ENCODE measurements at places on chromosomes 5 and 9.

DNA sequence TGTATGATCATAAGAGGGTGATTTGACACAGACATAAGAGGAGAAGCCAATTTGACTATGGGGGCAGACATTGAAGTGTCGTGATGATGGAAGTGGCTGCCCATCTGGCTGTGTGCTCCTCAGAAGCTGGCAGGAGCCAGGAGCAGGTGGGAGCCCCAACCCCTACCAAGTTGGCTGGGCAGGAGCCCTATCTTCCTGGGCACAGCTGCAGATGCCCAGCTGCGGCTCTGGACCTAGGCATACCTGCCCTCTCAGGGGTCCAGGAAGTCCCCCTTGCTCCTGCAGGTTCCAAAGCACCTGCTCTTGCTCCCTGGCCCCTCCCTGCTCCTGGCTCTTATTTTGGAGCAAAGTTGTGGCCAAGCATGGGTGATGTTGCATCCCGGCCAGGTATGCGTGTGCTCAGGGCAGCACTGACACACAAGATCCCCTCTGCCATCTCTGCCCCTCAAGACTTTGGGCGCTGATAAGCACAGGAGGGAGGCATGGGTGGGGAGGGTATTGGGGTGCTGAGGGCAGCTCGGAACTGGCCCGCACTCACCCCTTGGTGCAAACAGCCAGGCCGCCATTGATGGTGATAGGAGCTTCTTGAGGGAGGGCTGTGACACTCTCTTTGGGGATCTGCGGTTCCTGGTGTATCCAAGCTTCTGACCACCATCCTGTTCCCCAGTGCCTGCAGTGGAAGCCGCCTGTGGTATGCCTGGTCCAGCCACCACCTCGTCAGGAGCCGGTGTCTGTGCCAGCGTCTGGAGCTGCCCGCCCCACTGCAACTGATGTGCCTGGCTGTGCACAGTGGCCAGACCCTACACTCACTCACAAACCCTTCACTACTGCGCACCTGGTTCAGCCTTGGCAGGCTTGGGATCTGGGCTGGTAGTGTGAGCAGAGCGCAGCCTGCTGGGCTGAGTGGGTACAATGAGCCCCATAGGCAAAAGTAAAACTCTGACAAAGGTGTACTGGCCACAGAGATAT is 230.9 kb downstream of the CDH9 start:
- no peak for DNase-seq

- DNase-seq, result peak; percentile 30
These were observed 65.3 kb downstream of the MARCHF3 start for GRCh38 chr5:126965061-126965475.

- no peak for DNase-seq
These were observed 4.7 kb upstream of the GLRX start for GRCh38 chr5:95826949-95827891.

GRCh38 chr9:121774715-121775613 is 123.5 kb downstream of the DAB2IP start:
- DNase-seq, result no peak

- DNase-seq, result no peak
These were observed 25.9 kb downstream of the SPARC start for GRCh38 chr5:151660616-151661495.

DNA sequence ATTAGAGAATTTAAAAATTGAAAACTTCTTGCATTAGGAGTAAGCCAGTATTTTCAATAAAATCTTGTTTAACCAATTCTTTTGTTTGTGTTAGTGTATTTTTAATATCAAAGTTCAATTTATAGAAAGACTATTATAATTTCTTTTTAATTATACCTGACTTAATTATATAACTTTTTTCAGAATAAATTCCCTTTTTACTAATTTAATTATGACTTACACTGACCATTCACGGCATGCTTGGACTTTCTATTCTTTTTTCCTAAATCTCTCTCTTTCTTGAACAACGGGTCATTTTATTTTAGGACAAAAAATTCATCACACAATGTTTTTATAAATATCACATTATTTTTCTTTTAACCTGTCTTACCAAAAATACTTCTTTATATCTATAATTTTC is 555.3 kb upstream of the PTGER4 start:
- no peak for DNase-seq

- peak; percentile 18 for DNase-seq
These were observed 122.8 kb downstream of the TMEM161B start for GRCh38 chr5:88145611-88146467.

GRCh38 chr5:37005946-37006540 is 129.5 kb downstream of the NIPBL start:
- peak; percentile 4 for DNase-seq

GRCh38 chr5:102271759-102272158 is 24.3 kb downstream of the SLCO4C1 start:
- no peak for DNase-seq

DNA sequence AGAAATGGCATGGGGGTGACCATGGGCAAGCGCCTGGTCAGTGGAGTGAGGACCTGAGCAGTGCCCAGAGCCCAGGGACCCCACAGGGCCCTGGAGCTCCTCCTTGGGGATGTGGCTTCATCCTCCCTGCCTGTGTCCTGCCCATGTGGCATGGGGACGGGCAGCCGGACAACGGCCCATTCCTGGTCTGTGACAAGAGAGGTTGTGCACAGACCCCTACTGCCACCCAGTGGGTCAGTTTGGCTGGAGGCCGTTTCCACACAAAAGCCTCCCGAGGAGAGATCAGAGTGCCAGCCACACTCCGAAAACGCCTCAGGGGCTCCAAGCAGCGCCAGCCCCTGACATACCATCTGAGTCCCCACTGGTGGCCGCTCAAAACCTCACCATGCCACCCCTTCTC is 19.8 kb downstream of the SLC6A18 start:
- no peak for DNase-seq

DNA sequence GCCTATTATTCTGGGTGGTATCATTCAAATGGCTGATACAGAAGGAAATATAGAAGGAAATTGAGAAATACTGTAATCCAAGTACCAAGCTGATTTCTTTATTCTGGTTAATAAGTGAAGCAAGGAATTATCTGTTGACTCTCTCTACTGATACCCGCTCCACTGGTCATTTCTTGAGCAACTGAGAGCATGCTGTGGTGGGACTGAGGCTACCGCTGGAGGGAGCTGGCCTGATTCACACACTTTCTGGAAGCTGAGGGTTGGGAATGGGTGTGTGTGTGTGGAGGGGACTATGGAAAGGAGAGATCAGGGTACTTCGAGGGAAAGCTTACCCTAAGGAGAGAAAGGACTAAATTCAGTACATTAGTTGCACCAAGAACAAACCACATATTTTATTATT is 104.1 kb downstream of the UGCG start:
- no peak for DNase-seq

DNA sequence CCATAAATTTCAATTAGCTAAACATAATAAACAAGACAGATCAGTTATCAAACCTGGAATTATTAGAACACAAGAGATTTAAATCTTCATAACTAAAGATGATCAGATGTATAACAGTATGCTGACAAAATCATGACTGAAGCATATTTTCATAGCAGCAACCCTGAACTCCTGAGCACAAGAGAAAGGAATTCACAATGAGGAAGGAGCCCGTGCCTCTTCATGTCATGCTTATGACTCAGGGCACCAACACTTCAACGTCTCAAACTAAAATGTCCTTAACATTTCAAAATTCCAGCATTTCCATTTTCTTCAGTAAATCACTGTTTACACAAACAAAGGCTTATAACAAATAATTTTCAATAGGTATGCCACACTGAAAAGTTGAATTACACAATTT is 6.7 kb downstream of the AP3B1 start:
- DNase-seq, result peak; percentile 33

GRCh38 chr9:74147906-74148305 is 349.2 kb upstream of the RORB start:
- DNase-seq, result no peak

DNA sequence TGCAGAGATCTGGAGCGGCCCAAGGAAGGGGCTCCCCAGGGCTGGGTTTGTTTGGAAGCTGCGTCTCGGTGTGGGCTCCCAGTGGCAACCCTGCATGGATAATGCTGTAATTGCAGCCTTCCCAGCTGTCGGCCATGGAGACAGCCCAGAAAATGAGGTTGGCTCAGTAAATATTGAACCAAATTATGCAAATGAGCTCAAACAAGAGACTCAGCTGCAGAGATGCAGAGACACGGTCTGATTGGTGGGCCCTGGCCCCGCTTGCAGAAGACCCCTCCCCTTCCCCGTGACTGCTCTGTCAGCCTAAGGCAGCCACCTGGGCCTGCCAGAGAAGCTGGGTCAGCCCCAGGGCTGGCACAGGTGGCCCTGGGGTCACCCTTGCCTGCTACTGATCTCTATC is 75.9 kb downstream of the RAD23B start:
- DNase-seq, result no peak

- DNase-seq, result peak; percentile 81
These were observed 9.3 kb upstream of the TEX48 start for GRCh38 chr9:114691046-114691955.

DNA sequence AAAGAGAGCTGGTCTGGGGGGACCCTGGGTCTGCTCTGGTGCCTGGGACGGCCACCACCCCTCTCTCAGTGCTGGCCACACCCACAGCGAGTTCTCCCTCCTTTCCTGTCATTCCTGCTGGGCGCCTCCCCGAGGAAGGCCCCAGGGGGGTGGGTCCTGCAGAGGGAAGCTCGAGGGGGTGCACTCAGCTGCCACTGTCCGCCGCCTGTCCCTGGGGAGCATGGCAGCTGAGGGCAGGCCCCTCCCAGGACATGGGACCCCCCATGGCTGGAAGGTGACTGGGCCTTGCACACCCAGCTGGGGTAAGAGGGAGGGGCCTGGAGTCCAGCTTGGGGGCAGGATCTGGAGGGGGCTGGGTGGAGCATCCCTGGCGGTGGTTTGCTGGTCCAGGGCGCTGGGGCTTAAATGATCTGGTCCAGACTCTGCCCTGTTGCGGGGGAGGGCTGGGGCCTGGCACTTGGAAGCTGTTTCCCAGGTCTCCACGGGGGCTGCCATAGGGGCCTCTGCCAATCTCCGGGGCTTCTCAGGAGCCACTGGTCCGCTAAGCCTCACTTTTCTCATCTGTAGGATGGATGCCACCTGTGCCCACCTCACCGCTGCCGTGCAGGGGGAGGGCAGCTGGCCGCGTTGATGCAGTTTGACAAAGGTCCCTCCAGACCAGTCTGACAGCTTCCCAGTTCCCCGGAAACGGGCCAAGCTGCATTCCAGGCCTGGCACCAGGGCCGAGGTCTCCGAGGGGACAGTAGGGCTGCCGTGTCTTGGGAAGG is 6.0 kb upstream of the SLC2A6 start:
- no peak for DNase-seq

DNA sequence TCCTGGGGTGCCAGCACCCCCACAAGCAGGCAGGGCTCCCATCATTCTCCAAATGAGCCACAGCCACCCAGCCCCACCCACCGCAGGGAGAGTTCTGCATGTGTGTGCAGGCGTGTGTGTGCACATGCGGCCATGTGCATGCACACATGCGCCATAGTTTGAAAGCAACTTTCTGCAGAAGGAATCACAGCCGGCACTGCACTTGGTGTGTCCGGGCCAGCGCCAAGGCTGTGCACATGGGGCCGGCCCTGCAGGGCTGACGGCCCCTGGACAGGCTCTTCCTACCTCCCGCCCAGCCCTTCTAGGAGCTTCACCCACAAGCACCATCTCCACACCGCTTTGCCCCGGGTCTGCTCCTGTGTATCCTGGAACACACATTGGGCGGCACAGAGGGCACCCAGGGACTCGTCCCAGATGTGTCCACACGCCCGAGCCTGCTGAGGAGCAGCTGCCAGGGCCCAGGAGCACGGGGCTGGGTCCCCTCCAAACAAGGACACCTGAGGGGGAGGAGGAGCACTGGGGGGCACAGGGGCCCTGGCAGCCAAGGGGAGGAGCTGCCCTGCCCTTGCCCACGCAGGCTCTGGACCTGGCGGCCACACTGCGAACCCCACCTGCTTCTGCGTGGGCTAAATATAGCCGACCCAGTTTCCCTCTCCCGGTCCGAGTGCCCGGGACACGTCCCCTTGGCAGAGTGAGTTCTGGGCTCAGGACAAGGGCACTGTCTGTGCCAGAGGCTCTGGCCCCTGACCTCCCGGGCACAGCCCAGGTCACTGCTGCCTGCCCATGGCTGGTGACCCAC is 19.1 kb downstream of the TPPP start:
- no peak for DNase-seq

- DNase-seq, result no peak
These were observed 216.1 kb downstream of the ACTL7B start for GRCh38 chr9:108639696-108640095.

DNA sequence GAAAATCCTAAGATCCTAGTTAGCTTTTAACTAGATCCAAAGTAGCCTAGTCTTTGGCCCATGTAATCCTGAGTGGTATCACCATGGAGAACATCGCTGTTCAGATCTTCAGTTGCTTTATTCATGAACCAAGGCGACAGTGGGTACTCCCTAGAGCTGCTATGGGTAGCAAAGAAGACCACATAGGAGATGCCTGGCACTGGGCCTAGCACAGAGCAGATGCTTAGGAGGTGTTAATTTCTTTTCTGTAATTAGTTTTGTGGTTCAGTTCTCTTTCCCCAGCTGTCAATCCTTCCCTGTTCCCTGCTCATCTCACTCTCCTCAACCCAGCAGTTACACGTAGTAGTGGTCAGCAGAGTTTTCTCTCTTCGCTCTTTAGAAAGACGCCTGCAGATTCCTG is 9.3 kb downstream of the CAST start:
- no peak for DNase-seq

- DNase-seq, result no peak
These were observed 63.9 kb downstream of the SERINC5 start for GRCh38 chr5:80191991-80192398.

- no peak for DNase-seq
These were observed 50.3 kb upstream of the C5orf58 start for GRCh38 chr5:170182491-170182890.

DNA sequence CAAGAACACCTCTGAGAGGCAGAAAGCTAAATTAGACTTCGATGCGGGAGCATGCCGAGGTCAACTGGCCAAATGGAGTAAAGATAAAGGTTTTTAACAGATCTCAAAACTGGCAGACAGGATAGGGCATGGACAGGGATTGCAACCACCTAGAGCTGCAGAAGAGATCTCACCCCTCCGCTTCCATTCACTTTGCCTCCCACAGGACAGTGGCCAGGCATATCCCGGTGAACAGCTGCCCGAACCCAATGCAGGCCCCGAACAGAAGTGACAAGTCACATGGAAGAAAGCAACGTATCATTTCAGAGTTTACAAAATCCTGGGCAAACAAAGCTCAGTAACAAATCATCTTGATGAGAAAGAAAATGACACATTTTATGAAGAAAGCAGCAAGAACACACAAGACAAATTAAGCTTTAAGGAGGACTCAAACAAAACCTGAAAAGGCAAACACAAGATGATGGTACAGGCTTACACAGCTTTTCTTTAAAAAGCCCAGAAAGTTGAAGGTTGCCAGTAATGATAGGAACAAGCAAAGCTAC is 18.4 kb downstream of the RNF130 start:
- DNase-seq, result no peak
